ENCODE measurements at places on chromosomes 2 and 18. TPM values are rescaled to one million over a fixed set of nuclear protein-coding genes. Genes with fewer than 3 reads are reported as not detected.

DNA sequence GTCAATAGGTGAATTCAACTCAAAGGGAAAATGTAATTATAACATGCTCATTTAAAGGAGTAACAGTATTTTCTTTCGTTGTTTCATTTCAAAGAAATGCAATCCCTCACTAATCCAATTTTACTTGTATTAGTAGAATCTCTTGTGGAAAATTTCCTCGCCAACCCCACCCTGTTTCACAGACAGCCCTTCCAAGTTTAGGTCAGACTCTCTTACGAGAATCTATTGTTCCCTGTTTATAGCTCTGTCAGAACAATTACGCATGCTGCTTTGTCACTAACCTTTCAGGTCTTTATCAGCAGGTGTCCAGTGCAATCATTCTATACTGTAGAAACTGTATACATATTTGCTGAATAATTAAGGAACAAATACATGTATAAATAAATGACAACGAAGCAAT lies 657.8 kb upstream of the LINC00305 start:
- no peaks in the 10 kb centered on the region for H3K4me1 ChIP-seq
- no peak overlapping the region for H3K27ac ChIP-seq
- no peak overlapping the region for H3K4me3 ChIP-seq

- H3K36me3 ChIP-seq: no peaks in the 10 kb centered on the region
- no peaks in the 10 kb centered on the region for H3K27me3 ChIP-seq
- H3K27ac ChIP-seq: no peak overlapping the region
- no peak for DNase-seq
Measured at GRCh38 chr2:226474131-226474530, 325.5 kb downstream of the IRS1 start.

Gene CDH7
- total RNA-seq: not detected

Gene SLC38A11
- total RNA-seq: not detected

GRCh38 chr2:132515010-132515409 lies 98.4 kb downstream of the GPR39 start:
- no peak for DNase-seq
- no peaks in the 10 kb centered on the region for H3K4me1 ChIP-seq
- H3K27ac ChIP-seq: no peak overlapping the region
- H3K27me3 ChIP-seq: no peaks in the 10 kb centered on the region
- H3K36me3 ChIP-seq: no peaks in the 10 kb centered on the region
- no peak overlapping the region for H3K4me3 ChIP-seq

DNA sequence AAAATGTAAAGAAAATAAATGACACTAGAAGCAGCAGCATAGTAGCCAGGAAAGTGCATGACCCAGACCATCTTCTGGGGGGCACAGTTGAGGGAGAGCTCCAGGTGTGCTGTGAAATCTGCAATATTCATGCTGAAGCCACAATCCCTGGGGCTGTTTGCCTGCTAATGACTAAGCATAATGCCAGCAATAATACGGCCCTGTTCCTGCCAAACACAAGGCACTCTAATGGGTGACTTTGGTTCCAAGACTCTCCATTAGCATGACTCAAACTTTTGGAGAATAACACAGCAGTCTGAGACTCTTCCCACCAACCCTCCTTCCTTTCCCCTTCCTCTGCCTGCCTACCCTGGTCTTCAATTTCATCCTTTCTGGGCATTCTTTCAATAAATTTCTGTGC lies 77.9 kb upstream of the DOCK10 start:
- no peak overlapping the region for H3K4me3 ChIP-seq
- no peaks in the 10 kb centered on the region for H3K36me3 ChIP-seq
- peaks cover 4% of the 10 kb centered on the region for H3K4me1 ChIP-seq
- no peak overlapping the region for H3K27ac ChIP-seq
